ENCODE measurements at places on chromosomes 6 and 20.

- DNase-seq = no peak
Measured at GRCh38 chr20:34713194-34713943, 9.2 kb downstream of the TP53INP2 start.

GRCh38 chr6:129621252-129621651 lies 88.7 kb downstream of the ARHGAP18 start:
- DNase-seq = no peak

DNA sequence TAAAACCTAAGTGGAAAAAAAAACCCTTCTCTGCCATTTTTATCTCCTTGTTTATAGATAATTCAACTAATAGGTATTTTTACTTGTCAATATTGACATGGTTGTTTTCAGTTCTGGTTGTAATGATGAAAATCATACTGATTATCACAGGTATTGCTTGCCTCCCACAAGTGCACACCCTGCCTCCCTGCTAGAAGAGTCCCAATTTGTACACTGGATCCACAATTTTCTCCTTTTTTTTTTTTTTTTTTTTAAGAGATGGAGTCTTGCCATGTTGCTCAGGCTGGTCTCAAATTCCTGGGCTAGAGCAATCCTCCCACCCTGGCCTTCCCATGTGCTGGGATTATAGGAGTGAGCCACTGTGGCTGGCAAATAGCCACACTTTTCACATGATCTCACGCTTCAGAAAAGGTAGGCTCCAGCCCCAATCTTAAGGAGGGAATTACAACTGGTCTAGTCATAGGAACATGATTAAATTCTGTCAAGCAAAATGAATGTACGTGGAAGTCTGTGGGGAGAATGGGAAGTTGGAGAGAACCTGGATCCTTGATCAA lies 12.3 kb downstream of the DYNLT2 start:
- DNase-seq = no peak

GRCh38 chr6:98824162-98824901 lies 10.0 kb upstream of the POU3F2 start:
- DNase-seq = no peak

DNA sequence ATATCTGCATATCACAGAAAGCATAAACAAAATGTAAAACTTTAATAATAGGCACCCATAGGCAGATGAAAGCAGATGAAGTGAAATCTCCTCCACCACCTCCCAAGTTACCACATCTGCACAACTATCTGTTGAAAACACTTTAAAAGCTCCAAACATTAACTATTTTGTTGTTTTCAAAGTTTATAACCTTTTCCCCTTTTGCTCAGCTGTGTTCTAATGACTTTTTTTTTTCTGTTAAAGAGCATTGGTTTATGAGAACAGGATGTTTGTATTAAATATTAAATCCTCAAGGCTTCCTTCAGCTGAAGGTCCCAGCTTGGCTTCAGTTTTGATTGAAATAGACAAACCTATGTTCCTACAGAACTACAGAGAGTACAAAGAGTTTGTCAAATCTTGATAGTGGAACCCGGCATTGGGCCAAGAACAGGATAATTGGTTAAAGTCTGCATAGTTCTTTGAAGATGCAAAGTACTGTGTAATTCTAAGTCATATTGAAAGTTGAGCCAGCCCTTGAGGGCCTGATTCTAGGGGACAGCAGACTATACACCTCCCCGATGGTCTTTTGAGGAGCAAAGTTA lies 255.1 kb upstream of the JAG1 start:
- DNase-seq = no peak

DNA sequence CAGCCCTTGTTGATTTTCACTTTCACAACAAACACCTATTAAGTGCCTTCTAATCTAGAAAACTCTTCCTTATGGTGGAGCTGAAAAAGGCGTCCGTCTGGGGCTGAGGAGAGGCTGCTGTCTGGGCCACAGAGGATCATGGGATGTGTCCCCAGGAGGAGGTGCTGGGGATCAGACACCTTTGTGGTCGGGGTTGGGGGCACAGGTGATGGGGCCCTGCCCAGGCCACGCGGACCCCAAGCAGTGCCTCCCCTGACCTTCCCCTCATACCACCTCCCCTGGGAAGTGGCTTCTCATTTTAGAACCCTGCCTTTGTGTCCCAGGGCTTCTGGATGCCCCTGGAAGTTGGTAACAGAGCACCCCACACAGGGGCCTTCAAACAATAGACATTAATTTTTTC lies 41.1 kb downstream of the SUN5 start:
- DNase-seq = no peak

GRCh38 chr6:164243949-164244348 lies 829.4 kb downstream of the QKI start:
- no peak for DNase-seq

DNA sequence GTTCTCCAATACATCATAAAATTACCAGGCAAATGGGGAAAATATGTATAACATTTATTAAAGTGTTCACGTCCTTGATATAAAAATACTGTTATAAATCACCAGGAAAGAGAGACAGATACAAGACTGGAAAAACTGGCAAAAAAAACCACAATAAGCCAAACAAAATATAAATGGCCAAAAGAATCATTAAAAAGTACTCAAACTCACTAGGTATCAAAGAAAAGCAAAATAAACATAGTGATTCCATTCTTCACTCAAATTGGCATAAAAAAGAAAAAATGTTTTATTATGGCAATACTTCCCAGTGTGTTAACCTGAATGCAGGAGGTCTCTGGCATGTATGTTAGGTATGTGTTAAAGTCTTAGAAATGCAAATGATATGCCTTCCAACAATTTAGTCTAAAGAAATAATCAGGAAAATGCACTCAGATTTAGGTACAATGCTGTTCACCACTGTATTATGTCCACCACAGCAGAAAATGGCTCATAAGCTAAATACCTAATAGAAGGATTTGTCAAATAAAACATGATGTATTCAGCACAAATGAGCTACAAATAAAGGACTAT lies 21.4 kb downstream of the SLC23A2 start:
- no peak for DNase-seq

DNA sequence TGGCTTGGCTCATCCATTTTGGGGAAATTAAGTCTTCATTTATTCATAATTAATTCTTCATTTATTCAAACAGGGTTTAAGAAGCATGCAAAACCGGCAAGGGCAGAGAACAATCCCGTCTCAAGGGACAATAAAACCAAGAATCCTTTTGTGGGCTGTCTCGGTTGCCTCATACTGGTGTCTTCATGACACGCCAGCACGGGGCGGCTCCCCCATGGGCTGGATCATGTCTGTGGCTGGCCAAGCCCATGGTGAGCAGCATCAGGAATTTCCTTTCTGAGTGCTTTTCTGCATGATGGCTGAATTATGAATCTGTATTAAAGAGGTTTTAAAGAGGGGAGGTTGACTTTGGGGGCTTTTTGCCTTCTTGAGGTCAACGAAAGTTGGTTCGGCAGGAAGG lies 38.3 kb upstream of the DUSP22 start:
- no peak for DNase-seq

Measured in GM19239 (cell line).